NCI-H1436 (cell line): ENCODE measurements at places on chromosomes 6 and 20.

DNA sequence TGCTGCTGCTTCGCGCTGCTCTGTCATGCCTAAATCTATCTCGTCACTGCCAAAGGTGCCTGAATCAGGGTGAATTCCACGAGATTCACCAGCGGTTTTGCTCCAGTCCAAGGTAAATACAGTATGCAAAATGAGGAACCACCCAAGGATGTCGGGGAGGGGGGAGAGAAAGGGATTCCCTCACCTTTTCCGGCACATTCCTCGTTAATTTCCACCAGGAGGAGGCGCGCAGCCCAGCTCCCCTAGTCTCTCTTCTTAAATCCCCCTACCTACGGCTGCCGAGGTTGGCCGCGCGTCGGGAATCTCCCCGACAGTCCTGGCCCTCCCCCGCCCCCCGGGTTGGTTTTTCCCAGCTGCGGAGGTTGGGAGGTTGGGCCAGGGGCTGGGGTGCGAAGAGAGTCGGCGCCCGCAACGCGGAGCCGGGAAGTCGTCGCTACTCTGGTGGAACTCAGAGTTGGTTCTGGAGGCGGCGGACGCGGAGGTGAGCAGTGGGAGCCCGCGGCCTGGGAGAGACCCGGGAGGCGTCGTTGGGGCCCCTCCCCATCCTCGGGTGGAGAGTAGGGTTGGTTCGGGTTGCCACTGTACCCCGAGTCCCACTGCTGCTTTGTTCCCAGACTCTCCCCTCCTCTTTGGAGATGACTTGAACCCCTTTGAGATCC lies at the start of gene TPBG:
Gene TPBG, plus strand, starts transcription at position 390 of the 659 bp plus-strand sequence. CDS start 1,145 bp downstream, outside the sequence.
- peak; percentile 4 for DNase-seq

DNA sequence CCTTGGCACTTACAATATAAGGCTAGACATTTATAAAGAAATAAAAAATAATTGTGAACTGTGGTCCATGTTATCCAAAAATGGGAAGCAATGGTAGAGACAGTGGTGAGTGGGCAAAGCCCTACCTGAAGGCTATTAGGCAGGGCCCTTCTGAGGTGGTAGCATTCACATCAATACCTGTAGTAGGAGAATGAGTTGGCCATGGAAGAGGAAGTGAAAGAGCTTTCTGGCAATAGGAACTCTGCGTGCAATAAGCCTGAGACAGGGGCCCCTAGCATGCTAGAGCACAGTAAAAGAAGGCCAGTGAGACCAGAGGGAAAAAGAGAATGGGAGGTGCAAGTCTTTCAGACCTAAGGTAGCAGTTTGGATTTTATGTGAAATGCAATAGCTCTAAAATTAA lies 754.5 kb downstream of the PTPRT start:
- DNase-seq = no peak

GRCh38 chr20:32236048-32236533 lies 28.4 kb downstream of the POFUT1 start:
- no peak for DNase-seq

DNA sequence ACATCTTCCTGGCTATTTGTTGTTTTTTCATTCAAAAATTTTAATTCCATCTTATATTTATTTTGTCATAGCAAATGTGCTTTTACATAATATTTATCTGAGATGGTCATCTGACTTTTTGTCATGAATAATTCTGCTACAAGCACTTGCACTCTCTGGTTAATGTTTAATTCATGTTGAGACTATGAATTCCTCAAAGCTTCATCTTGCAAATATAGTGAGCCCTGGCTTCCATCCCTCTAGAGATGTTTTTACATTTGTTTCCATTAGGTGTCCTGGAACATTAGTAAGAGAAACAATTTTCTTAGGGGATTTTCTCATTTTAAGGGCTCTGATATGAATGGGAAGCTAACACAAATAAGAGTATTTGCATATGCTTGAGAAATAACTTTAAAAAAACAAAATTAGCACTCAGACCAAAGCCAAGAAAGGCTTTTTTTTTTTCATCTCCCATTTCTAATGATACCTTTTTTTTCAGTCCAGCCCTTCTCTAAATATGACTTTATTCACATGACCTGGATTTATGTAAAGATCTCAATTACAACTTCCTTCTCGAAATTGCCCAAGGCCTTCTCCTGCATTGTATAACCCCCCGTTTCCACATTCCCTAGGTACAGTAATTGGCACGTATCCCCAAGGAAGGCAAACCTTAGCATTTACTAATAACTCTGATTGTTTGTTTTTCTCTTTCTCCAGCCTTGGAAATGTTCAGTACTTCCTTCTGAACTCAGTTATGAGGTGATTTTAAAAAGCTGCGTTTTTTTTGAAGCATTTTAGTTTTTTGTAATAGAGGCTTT lies 797.0 kb upstream of the GJE1 start:
- no peak for DNase-seq

DNA sequence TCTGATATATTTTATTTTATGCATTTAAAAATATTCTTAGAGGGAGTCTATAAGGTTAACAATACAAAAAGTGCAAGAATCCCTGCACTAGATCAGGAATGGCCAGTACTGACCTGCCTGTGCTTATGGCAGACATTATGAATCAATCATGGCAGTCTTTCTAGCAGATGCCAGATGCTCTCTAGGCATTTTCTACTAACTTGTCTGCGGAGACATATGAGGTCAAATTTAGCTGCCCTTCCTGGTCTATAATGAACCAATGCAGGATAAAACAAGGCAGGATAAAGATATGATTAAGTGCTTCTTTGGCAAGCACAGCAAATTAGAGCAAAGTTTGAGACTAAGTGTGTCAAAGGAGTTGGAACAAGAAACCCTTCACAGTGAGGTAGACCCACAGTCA lies 46.6 kb upstream of the RNF24 start:
- DNase-seq = no peak

GRCh38 chr20:60139663-60140446 lies 181.6 kb downstream of the CDH26 start:
- DNase-seq = no peak

DNA sequence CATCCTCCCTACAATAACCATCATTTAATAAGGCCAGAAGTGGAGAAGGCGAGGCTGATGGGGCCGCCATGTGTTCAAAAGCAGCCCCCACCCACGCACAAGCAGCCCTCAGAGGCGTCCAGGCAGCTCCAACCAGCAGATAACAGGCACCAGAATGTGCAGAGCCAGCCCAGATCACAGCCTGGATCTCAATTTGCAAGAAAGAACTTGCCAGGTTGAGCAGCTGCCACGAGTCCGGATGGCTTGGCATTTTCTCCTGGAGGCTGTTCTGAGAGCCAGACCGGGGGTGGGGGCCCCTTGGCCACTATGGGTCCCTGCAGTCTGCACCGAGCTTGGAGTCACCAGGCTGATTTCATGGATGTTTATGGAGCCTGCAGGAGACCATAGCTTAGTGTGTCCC lies 338.1 kb downstream of the PREX1 start:
- DNase-seq = no peak

DNA sequence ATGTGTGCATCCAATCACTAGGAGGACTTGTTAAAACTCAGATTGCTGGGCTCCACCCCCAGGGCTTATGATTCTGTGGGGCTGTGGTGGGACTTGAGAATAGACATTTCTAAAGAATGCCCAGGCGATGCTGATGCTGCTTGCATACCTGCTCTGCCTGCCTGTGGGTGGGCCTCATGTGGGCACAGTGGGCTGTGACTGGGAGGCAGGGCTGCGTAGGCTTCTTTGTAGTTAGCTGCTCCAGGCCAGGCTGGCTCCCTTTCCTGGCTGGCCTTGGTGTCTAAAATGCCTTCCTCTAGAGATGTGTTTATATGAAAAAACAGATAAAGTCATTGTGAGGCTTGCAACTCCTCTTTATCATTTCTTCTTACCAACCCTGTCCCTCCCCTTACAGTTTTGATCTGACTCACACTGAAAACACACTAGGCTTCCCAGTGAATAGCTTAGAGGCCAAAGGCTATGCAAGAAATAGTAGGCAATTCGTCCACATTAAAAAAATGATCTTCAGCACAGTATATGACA lies 495.5 kb upstream of the MAP3K7 start:
- no peak for DNase-seq

- no peak for DNase-seq
Observed at GRCh38 chr20:9555781-9556180, 41.4 kb downstream of the LAMP5 start.

DNA sequence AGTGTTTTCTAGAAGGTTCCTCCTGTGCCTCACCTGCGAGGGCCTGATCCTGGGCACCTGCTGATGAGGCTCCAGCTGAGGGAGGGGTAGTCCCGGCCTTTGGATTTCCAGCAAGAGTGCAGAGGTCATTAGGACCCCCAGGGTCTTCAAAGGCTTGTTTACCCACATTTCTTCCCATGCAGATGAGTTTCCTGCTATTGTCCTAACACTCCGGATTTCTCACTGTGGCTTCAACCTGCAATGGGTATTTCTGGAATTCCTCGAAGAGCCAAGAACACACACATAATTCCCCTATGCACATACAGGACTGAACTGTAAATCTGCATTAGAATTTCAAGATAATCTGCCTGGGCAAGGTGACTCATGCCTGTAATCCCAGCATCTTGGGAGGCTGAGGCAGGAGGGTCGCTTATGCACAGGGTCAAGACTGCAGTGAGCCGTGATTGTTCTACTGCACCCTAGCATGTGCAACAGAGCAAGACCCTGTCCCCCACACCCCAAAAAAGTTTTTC lies 53.9 kb downstream of the ADNP start:
- no peak for DNase-seq

DNA sequence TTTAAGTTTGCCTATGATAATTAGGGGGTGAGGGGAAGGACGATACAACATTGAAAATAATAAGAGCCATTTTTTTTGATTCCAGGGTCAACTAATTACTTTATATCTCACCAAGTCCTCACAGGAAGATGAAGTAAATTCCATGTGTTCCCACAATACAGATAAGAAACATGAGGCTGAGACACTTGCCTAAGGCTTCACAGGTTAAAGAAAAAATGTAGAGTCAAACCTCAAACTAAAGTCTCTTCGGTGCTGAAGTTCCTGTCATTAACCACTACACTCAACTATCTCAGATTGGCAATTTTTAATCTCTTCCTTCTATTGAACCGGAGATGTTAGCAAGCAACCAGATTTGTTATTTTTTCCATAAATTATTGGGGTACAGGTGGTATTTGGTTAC lies 33.0 kb downstream of the MRAP2 start:
- DNase-seq = no peak

DNA sequence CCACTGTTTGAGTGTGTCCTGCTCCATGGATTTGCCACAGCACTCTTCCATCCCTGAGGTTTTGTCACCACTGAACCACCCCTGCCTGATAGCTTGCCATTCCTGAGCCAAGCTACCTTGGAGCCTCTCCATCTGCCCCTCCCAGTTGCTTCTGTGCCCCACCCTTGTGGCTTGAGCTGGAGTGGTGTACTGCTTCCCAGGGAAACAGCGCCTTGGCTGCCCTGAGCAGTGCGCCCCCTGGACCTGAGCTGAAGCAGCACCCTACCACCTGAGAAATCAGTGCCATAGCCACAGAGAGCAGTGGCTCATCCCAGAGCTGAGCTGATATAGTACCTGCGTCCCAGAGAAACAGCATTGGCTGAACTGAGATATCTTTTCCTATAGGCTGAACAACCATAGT lies 40.3 kb downstream of the IL22RA2 start:
- DNase-seq = no peak

DNA sequence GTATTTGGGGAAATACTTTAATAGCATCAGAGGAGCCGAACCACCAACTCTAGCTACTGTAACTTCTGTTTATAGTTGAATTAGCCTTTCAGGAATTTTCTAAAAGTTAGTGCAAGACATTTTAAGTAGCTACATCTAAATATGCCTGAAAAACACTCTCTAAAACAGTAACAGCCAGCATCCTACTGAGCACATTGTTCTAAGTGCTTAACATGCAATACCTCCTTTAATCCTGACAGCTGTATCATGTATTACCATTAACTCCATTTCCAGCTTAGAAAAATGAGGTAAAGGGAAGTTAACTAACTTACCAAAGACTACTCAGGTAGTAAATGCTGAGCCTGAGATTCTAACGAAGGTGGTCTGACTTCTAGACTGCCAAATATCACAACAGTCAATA lies 120.7 kb downstream of the DST start:
- DNase-seq = no peak

DNA sequence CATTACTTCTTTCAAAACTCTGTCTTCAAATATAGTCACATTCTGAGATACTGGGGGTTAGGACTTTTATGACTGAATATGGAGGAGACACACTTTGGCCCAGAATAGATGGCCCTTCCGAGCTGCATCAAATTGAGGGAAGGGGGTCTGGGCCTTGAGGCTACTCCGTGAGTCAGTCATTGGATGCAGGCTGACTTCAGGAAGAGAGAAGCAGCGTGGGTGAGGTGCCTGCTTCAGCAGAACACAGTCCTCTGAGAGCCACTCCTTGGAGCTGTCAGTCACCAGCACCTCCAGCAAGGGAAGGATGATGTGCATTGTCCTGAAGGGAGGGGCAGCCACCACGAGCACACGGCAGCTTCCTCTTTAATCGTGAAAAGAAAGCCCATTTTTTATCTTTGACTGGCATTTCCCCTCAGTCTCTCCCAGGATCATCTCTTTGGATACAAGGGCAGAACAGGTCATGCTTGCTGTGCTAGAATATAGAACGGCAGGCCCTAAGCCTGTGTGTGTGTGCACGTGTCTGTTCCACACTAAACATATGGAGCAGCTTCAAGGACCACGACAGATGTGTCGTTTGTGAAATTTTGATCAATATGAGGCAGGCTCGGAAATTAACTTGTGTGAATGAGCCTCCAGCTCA lies 721.6 kb downstream of the KIF16B start:
- DNase-seq = no peak

DNA sequence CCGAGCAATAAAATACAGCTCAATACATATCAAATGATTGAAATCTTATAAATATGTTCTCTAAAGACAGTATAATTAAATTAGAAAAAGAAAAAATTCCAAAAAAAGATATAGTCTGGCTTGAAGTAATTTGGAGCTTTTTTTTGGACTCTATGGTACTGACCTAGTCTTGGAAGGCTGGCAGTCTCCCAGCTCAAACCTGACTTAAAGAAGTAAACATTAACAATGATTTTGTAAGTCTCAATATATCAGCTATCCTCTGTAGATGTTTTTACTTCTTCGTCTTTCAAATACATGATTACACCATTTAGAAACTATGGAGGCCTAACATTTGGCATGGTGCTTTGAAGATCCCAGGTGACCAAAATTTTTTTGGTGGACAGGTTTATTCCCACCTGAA lies 14.2 kb downstream of the HINT3 start:
- DNase-seq = no peak

DNA sequence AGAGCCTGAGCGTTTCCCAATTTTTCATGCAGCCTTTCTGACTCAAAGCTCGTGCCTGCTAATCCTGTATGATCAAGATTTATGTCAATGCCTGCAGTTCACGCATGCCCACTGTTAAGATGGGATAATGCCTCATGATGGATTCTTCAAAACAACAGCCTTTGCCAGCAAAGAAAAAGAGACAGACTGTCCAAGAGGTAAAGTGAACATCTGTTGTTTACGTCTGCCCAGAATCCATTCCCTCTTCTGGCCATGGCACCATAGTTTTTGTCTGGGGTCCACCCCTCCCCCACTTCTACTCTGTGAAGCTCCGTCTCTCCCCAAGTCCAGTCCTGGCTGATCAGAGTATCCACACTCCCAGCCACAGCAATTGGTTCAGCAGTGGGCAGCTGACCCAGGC lies 91.9 kb upstream of the EYA2 start:
- DNase-seq = no peak

- no peak for DNase-seq
Observed at GRCh38 chr20:4720977-4721349, 746 bp upstream of the PRND start.
